ENCODE measurements at places on chromosomes 13 and 19. TPM values are rescaled to one million over a fixed set of nuclear protein-coding genes. Genes with fewer than 3 reads are reported as not detected.

The IRF3 gene
- total RNA-seq: 191 TPM

- no peak overlapping the region for H3K27ac ChIP-seq
- DNase-seq: peak; percentile 91
- no peaks in the 10 kb centered on the region for H3K27me3 ChIP-seq
Measured at GRCh38 chr13:30408319-30409101, 13.8 kb upstream of the UBE2L5 start.

The PSG6 gene
- not detected for total RNA-seq

DNA sequence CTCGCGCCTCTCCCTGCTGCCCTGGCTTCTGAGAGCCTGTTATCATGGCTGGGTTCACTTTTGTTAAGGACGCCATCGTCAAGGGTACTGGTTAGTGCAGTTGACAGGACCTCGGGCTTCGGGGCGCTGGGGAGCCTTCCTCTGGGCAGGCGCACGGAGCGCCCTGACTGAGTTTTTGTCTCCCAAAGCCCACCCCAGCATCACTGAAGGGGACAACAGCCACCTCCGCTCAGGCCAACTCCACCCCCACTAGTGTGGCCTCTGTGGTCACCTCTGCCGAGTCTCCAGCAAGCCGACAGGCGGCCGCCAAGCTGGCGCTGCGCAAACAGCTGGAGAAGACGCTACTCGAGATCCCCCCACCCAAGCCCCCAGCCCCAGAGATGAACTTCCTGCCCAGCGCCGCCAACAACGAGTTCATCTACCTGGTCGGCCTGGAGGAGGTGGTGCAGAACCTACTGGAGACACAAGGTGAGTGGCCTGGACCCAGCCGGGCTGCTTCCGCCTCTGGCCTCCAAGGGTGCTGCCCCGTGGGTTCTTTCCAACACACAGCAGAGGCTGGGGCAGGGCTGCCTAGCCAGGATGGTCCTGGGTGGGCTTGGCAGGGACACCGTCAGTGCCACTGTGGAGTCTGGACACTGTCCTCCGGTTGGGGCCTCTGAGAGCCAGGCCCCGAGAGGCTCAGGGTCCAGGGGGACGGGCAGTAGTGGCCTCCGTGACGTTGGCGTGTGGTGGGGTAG, 16.9 kb downstream of the TSSK6 start:
- no peak for DNase-seq
- H3K27me3 ChIP-seq: no peaks in the 10 kb centered on the region
- H3K27ac ChIP-seq: no peak overlapping the region
- H3K4me1 ChIP-seq: no peaks in the 10 kb centered on the region
- H3K36me3 ChIP-seq: peaks cover 49% of the 10 kb centered on the region

GRCh38 chr19:1064661-1065605, 2.0 kb upstream of the ARHGAP45 start:
- DNase-seq: peak; percentile 76
- H3K4me1 ChIP-seq: peaks cover 10% of the 10 kb centered on the region
- H3K4me3 ChIP-seq: peak overlapping the region; percentile 58
- H3K36me3 ChIP-seq: peaks cover 38% of the 10 kb centered on the region
- no peaks in the 10 kb centered on the region for H3K27me3 ChIP-seq
